ENCODE measurements at places on chromosomes 16 and 17.

GRCh38 chr17:65556014-65556909, 5.2 kb downstream of the AXIN2 start:
- DNase-seq: peak; percentile 84

DNA sequence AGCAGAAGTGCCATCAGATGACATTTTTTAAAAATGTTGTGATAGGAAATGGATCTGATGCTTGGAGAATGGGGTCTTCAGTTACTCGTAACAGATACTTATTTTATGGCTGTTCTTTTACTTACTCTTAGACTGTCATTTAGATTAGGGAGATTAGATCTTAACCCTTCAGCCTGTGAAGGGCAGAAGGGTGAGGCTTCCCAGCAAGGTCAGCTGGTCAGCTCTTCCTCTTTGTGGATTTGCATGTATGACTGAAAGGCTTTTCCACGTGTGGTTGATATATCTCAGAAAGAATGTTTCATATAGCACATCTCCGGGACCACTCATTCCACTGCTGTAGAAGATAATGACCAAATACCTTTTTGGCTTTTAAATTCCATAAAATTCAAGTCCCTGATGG, 27.4 kb downstream of the GRB7 start:
- no peak for DNase-seq

GRCh38 chr17:82820278-82821251, 19.3 kb downstream of the ZNF750 start:
- no peak for DNase-seq

DNA sequence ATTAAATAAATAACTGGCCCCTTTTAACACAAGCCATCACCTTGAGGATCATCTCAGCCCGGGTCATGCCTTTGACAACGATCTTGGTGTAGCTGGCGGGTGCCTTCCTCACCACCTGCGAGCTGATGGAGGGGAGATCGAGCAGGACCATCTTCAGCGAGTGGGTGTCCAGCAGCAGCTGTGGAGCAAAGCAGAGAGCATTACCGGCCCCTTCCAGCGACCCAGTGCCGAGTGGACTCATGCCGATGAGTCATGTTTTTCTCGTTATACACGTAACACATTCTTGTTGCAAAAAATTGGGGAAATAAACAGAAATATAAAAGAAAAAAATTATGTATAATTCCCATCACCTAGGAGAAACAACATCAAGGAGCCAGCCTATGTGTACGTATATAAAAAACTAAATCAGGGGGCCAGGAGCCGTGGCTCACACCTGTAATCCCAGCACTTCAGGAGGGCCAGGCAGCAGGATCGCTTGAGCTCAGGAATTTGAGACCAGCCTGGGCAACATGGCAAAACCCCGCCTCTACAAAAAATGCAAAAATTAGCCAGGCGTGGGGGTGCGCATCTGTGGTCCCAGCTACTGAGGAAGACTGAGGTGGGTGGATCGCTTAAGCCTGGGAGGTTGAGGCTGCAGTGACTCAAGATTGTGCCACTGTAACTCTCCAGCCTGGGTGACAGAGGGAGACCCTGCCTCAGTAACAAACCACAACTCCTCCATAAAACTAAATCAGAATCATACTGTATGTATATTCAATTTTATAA, 169.1 kb upstream of the RPH3AL start:
- no peak for DNase-seq

GRCh38 chr16:86424398-86424797, 85.9 kb upstream of the FOXF1 start:
- no peak for DNase-seq

DNA sequence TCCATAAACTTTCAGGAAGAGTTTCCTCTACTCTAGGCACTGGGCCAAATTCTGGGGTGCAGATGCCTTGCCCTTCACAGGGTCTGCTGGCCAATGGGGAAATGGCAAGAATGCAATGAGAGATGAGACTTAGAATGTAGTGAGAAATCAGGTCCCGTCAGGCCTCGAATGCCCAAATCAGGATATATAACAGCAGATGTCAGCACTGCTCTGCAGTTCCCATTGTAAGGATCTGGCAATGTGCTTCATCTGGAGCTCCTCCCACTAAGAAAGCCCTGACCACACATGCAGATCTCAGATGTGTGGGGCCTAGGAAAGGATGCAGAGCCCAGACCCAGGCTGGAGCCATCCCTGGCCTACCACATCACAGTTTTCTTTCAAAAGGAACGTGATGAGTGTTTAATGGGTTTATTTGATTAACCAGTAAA, 13.9 kb upstream of the LPCAT2 start:
- no peak for DNase-seq

DNA sequence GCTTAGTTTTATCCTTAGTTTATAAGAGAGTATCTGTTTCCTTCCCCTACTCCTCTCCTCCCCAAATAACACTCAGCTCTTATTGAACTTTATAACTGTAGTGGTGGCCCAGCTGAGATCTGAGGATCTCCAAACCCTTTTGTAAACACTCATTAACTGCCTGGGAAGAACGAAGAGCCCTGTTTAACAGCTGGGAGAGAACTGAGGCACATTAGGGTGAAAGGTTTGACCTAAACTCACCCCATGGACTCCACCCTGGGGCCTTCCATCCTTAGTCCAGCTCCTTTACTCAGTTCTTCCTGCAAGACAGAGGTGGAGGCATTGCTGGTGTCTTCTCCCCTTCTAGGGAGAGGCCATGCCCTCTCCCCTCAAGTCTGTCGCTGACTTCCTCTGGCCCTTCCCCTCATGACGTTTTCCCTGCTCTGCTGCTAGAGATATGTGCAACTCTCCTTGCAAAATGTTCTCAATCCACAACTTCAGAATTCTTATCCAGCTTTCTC, 1.2 kb upstream of the RARA start:
- no peak for DNase-seq

- DNase-seq: no peak
Measured at GRCh38 chr16:67248401-67249177, at the start of gene SLC9A5. TSS of gene SLC9A5 (plus strand) at chr16:67248979. CDS start at chr16:67249015, 36 bp downstream.

DNA sequence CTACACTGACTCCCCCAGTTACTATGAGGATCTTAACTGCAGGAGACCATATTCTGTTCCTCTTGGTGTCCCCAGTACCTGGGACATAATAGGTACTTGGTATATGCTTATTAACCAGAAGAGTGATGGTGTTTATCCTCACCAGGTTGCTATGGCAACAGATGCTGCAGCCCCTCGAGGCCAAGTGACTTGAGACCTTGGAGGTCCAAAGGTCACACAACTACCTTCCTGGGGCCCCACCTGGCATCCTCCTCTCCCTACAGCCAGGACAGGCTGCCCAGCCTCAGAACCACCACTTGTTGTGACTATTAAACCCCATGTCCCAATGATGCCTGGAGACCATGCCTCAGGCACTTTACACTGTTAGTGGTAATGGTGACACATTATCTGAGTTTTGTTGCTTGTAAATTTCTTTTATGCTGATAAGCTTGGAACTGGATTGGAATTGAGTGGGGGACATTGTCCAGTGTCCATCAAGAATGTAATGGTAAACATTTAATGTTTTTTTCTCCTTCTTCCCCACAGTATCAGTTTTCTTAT, 189.4 kb downstream of the CCDC182 start:
- no peak for DNase-seq

- DNase-seq: no peak
Measured at GRCh38 chr16:25550647-25551046, 141.1 kb upstream of the HS3ST4 start.

DNA sequence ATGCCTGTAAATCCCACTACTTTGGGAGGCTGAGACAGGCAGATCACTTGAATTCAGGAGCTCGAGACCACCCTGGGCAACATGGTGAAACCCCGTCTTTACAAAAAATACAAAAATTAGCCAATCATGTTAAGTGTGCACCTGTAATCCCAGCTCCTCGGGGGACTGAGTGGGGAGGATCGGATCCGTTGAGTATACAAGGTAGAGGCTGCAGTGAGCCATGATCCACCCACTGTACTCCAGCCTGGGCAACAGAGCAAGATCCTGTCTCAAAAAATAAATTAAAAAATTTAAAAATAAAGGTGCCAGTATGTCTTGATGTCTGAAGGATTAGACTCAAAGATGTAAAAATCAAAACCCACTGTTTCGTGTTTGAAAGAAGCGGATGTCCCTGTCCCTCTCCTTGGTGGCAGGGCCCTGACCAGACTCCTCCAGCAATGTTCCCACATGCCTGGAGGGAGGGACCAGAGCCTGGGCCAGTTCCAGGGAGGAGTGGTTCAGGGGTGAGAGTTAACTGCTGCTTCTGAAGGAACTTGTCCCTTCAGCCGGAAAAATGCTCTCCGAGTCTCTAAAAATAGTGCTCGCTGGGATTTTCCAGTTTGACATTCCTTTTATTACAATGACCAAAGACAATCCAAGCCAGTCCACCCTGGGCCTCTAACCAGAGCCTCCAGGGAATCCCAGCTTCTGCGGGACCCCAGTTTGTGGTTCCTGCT, 9.4 kb upstream of the CMTM4 start:
- DNase-seq: no peak

GRCh38 chr17:49715216-49715615, 7.5 kb upstream of the SLC35B1 start:
- no peak for DNase-seq

DNA sequence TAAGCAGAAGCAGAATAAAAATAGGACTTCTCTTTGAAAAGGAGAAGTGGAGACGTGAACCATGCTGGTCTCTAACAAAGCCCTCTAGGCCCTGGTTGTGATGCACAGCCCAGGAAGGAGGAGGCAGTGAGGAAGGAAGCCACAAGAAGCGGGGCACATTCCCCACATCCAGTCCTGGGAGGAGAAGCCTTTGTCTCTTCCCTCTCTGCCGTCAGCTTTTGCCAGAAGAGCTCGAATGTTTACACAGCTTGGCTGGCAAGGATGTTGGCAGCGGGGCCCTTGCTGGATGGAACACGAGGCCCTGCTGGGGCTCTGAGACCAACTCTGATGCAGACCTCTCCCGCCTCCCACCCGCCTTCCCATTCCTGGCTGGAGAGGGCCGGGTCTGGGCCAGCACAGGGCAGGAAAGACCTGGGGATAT, 91.3 kb downstream of the MAF start:
- no peak for DNase-seq

GRCh38 chr16:14502932-14503741, 126.9 kb downstream of the PARN start:
- DNase-seq: no peak

DNA sequence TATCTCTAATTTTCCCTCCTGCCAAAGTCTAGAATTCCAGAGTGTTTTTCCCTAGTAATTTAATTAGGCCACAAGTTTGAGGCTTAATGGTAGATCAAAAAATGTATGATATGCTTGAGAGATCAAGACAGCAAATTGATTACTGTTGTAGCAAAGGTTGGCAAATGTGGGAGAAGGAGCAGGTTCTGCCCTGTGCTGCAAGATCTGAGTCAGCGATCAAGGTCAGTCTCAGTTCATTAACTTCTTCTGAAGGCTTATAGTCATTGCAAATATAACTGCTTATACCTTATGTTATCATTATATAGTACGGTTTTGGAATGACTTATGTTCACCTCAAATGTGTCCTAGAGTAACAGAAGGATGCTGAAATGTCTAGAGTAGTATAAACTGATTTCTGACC, 231.1 kb upstream of the TBX2 start:
- DNase-seq: no peak

DNA sequence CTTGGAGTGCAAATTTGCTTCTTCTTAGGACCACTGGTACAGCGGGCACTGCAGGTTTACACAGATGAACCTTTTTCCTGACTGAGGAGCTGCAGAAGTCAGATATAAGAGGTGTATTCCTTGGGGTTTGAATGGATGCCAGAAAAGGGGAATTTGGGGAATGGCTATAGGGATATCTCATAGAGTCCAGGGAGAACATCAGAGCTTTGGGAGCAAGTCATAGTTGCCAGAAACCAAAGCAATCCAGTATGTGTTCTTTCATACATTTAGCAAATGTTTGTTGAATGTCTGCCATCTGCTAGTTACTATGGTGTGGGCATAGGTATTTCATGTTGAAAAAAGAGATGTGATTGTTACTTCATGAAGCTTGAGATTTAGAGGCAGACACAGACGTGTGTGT, 46.8 kb downstream of the MAP2K4 start:
- no peak for DNase-seq
